Tibial nerve (tissue), 4 donors: ENCODE measurements at places on chromosomes 1 and 21.

- DNase-seq: no peak
Measured at GRCh38 chr1:14112613-14113012, 412.6 kb downstream of the PRDM2 start.

DNA sequence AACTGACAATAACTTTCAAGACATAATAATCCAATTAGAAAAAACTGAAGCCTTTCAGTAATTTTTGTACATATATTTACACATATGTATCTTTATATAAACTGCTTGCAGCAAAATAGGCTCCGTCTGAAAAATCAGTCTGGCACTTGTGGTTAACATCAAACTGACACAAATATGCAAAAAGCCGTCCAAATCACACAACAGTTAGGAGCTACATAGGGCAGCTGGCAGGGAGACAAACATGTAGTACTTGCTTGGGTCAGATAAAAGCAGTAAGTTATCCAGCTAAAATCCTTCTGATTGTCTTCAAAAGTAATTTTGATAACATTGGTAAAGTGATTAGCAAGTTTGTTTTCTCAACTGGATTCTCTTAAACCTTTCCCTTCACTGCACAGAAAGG is 14.7 kb upstream of the GUCA2A start:
- DNase-seq: no peak

- DNase-seq: no peak
Measured at GRCh38 chr1:212753749-212754148, 37.8 kb downstream of the NSL1 start.

GRCh38 chr1:25194572-25195020 is 37.7 kb downstream of the SYF2 start:
- no peak for DNase-seq

GRCh38 chr1:221392453-221392852 is 349.4 kb downstream of the DUSP10 start:
- peak; percentile 62 for DNase-seq

DNA sequence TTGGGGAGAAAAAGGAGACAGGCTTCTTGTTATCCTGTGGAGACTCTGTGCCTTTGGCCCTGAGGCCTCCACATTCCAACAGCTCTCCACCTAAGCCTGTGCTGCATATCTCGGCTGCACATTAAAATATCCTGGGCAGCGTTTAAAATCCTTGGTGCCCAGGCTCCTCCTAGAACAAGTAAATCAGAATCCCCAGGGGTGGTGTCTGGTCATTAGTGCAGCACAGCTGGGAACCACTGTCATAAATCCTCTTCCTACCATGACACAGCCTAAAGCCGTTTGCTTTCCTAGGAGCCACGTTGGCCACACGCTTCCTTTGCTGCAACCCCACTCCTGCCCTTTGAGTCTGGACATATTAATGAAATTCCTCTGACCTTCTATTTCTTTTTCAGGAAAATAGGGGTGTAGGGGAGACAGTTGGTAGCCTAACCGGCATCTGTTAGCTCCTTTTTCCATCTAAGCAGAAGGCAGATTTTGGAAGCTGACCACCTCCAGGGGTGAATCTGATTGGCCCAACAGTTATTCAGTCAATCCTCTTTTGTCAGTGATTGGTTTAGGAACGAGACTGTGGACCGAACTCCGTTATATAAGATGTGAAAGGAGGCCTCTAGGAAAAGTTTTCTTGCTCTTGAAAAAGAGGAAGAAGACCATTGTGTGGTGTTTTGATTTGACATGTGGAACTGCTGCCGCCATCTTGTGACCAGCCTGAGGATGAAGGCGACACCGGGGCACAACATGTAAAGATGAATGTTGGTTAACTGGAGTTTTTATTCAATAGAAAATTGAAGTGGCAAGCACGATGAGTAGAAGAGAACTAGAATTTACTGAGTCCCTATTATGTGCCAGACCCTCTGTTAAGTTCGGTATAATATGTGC is 41.9 kb downstream of the JUN start:
- DNase-seq: no peak

- DNase-seq: no peak
Measured at GRCh38 chr21:27321791-27322190, 354.9 kb upstream of the ADAMTS5 start.

DNA sequence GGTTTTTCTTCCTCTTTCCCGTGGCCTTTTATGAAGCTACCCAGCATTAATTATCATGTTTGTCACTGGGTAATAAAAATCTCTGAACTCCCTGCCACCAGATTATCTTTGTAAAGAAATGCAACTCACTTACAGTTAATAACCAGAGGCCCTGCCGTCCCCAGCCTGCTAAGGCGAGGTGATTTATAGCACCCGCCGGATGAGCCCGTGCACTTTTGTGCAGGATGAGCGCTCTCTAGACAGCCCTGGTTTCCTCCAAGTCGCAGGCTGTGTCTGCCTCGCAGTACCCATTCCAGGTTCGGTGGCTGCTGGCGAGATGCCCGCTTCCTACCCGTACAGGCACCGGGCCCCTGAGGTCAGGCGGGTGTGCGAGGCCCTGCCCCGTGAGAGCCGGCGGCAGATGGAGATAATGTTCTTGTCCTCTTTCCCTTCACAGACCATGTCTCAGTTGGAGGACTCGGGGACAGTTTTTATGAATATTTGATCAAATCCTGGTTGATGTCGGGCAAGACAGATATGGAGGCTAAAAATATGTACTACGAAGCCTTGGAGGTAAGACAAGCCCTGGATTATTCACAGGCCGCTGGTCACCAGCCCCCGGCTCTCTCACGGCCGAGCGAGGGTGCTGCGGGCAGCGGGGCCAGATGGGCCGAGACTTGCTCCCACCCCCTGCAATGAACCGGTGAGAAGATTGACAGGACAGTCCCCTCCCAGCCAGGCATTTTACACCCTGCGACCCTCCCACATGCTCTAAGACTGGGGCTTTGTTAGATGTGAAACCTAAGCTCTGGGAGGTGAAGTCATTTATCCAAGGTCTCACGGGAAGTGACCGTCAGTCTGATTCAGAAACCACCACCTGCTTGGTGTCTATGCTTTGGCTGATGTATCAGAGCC is 28.5 kb upstream of the SELENON start:
- peak; percentile 16 for DNase-seq

GRCh38 chr1:921011-921837 is 2.5 kb upstream of the SAMD11 start:
- DNase-seq: no peak

- DNase-seq: no peak
Measured at GRCh38 chr1:60841116-60842046, 241.0 kb upstream of the NFIA start.

DNA sequence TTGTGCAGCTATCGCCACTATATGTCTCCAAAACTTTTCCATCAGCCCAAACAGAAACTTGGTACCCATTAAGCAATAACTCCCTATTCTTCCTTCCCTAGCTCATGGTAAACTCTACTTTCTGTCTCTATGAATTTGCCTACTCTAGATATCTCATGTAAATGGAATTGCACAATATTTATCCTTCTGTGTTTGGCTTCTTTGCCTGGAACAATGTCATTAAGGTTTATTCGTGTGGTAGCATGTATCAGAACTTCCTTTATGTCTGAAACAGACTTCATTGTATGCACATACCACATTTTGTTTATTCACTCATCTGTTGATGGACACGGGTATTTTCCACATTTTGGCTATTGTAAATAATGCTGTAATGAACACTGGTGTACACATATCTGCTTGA is 40.7 kb upstream of the CD34 start:
- DNase-seq: no peak

- DNase-seq: no peak
Measured at GRCh38 chr21:21715266-21715969, 717.2 kb downstream of the NCAM2 start.

DNA sequence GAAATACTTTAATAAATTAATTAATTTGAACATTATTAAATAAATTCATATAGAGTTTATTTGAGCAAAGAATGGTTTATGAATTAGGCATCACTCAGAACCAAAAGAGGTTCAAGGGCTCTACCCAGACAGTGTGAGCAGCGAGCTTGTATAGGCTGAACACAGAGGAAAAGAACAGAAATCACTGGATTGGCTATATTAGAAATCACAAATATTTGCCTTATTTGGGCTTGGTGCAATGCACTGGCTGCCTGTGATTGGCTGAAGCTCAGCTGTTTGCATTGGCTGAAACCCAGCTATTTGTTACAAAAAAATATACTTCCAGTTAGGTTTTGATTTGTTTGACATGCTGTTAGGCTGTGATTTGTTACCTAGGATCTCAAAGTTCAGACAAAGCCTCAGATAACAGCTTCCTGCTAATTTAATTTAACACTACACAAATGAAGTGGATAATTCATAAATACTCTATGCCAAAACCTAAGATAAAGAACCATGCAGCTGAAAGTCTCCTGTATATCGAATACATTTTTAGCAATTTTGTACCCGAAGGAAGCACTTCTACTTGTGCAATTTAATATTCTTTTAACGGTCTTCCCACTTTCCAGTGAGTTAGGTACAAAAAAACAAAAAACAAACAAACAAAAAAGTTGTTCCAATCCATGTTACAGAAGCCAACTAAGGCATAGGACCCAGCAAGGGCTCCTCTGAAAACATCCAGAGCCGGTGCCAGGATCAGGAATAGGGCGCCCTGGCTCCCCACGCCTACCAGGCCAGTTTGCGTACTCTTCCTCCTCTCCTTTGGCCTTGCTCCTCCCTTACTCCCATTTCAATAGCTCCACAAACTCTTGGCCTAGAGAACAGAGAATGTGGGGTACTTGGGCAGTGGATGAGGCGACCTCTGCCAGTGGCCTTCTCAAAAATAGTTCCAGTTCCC is 179.1 kb downstream of the DUSP10 start:
- no peak for DNase-seq

GRCh38 chr21:29022166-29022565 is 2.3 kb upstream of the USP16 start:
- DNase-seq: no peak

GRCh38 chr1:231934797-231935196 is 308.2 kb downstream of the DISC1 start:
- no peak for DNase-seq

DNA sequence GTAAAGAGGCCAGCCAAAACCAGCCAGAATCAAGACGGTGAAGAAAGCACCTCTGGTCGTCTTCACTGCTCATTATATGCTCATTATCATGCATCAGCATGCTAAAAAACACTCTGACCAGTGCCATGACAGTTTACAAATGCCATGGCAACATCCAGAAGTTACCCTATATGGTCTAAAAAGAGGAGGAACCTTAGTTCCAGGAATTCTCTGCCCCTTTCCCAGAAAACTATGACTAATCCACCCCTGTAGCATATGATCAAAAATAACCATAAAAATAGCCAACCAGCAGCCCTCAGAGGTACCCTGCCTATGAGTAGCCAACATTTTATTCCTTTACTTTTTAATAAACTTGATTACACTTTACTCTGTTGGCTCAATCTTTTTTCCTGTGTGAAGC is 34.2 kb upstream of the PBX1 start:
- no peak for DNase-seq

DNA sequence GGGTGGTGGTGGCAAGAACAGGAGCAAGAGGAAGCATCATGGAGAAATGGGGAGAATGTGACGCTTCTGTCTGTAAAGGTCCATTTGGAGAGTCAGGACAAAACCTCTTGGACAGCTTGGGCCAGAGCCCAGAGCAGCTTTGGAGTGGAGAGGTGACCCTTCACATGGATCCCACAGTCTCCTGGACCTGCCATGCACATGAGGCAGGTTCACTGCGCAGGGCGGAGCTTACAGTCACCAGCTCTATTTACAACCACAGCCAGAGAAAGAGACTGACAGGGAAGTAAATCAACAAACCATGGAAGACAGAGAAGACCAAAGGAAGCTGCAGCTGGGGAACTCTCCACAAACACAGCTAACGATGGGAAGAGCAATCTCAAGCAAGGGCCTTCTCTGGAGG is 828 bp upstream of the RGS8 start:
- DNase-seq: no peak

DNA sequence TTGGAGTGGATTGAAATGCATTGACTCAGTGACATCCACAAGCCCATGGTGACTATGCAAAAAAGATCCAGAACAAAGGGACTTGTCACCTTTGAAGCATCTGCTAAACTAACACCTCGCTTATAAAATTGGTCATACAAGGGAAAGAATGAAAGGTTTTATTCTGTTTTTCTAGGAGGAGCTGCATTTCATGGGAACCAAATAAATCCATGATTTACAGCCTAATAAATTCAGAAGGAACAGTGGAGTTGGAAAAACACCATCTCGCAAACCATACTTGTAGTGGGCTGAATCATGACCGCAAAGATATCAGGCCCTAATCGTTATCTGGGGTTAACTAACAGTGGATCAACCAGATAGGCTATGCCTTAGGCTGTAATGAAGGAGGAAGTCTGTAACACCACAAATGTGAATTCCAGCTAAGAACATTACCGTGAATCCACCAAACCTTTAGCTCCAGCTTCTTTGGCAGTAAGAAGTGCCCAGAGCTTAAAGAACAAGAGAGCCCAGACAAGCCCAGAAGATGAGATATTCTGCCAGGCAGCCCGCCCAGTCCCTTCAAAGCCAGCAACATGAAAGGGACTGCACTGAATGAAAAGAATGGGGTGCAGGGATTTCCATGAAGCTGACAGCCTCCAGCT is 27.4 kb downstream of the RSPH1 start:
- DNase-seq: no peak

GRCh38 chr1:78045926-78046778 is at the start of gene GIPC2:
GIPC2 (plus strand) TSS chr1:78045966; CDS start chr1:78046095, 129 bp downstream.
- no peak for DNase-seq

DNA sequence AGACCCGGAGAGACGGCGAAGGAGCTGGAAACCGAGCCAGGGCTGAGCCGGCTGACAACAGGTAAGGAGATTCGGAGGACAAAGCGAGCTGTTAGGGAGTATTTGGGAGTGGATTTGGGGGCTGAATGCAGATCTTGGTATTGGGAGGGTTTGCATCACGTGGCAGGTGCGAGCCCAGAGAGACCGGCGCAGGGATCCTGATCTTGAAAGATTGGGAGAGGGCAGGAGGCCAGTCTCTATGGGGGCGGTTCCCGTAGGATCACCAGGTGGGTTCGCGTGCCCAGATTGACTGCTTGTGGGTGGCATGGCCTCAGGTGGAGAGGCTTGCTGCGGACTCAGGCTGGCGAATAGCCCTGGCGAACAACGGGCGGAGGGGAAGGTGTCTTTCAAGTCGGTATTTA is 204 bp downstream of the CIART start:
- DNase-seq: peak; percentile 46

DNA sequence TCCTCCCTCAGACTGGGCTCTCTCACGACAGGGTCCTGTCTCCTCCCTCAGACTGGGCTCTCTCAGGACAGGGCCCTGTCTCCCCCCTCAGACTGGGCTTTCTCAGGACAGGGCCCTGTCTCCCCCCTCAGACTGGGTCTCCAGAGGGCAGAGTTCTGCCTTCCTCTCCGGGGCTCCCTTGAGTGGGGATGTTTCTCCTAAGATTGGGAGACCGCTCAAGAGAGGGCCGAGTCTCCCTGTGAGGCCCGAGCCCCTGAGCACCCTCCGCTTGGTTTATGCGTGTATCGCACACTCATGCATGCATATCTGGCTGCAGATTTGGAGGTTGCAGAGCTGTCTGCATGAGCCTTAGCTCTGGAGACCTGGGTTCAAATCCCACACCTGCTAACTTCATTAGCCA is 39.3 kb upstream of the CSF3R start:
- no peak for DNase-seq
